NCI-H1436 treated with DMSO at 0.1 percent for 48 hours (cell line): ENCODE measurements at places on chromosomes 2 and 18.

GRCh38 chr2:102080451-102081242, 61.9 kb upstream of the IL1R1 start:
- no peak for DNase-seq

- no peak for DNase-seq
These were observed 247.1 kb downstream of the BCL11A start for GRCh38 chr2:60306267-60306861.

- DNase-seq = no peak
These were observed 23.7 kb downstream of the TTLL4 start for GRCh38 chr2:218734190-218734975.

GRCh38 chr2:119256582-119256921, 32.9 kb downstream of the STEAP3 start:
- no peak for DNase-seq

- no peak for DNase-seq
These were observed 211.7 kb upstream of the RGPD4 start for GRCh38 chr2:107615039-107615438.
